Activated naive CD8-positive, alpha-beta T cell treated with anti-CD3 and anti-CD28 coated beads, Interleukin-2, amount 10 ng/mL, durations not matched to agents 7 days and 5 days (primary cell): ENCODE measurements at places on chromosomes 1 and 21. TPM values are rescaled to one million over a fixed set of nuclear protein-coding genes. Genes with fewer than 3 reads are reported as not detected.
A peak's percentile ranks its signal among the peaks of the same experiment; 100 is the strongest.

Gene SLC27A3
- 44.0 TPM for total RNA-seq

- H3K4me3 ChIP-seq = no peak overlapping the region
- no peaks in the 10 kb centered on the region for H3K4me1 ChIP-seq
- no peak overlapping the region for H3K27ac ChIP-seq
- no peaks in the 10 kb centered on the region for H3K27me3 ChIP-seq
Observed at GRCh38 chr1:186511761-186512637, 51.1 kb upstream of the PDC start.

GRCh38 chr1:246724731-246725095 lies 504 bp downstream of the SCCPDH start:
- peak; percentile 51 for DNase-seq
- H3K4me3 ChIP-seq = peak overlapping the region; percentile 92
- peaks cover 12% of the 10 kb centered on the region for H3K4me1 ChIP-seq
- H3K27me3 ChIP-seq = peaks cover 3% of the 10 kb centered on the region
- peaks cover 26% of the 10 kb centered on the region for H3K36me3 ChIP-seq

GRCh38 chr1:221708987-221709386 lies 32.9 kb downstream of the DUSP10 start:
- DNase-seq = no peak
- H3K4me1 ChIP-seq = peaks cover 60% of the 10 kb centered on the region
- no peak overlapping the region for H3K4me3 ChIP-seq
- H3K36me3 ChIP-seq = peaks cover 24% of the 10 kb centered on the region

GRCh38 chr1:24545662-24546061 lies 10.2 kb upstream of the NCMAP start:
- H3K36me3 ChIP-seq = no peaks in the 10 kb centered on the region
- H3K4me3 ChIP-seq = peak overlapping the region; percentile 7
- peaks cover 35% of the 10 kb centered on the region for H3K4me1 ChIP-seq
- H3K27ac ChIP-seq = no peak overlapping the region

- H3K4me3 ChIP-seq = no peak overlapping the region
- H3K27ac ChIP-seq = no peak overlapping the region
- no peaks in the 10 kb centered on the region for H3K4me1 ChIP-seq
- peaks cover 22% of the 10 kb centered on the region for H3K27me3 ChIP-seq
- no peaks in the 10 kb centered on the region for H3K36me3 ChIP-seq
Observed at GRCh38 chr1:13899856-13900255, 199.9 kb downstream of the PRDM2 start.

- peaks cover 44% of the 10 kb centered on the region for H3K36me3 ChIP-seq
- H3K4me3 ChIP-seq = no peak overlapping the region
- peaks cover 63% of the 10 kb centered on the region for H3K4me1 ChIP-seq
- no peaks in the 10 kb centered on the region for H3K27me3 ChIP-seq
- DNase-seq = no peak
- peak overlapping the region; percentile 61 for H3K27ac ChIP-seq
Observed at GRCh38 chr1:89698020-89698560, 65.2 kb downstream of the LRRC8C start.

DNA sequence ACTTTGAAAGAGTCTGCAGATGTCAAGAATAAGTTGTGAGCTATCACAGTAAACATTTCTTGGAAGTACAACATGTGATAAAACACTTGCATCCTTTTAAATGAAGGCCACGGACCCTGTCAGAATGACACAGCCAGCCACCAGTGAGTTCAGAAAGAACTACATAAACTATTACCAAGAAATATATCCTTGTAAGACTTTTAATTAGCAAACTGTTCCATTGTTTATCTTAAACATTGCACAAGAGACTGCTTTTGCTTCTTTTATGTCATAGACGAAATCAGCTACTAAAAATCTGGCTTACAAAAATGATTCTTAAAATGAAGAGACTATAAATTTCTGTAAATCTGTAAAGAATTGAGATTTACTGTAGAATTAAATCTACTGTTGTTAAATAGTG lies 17.9 kb downstream of the LRRC7 start:
- H3K4me3 ChIP-seq = no peak overlapping the region
- no peaks in the 10 kb centered on the region for H3K36me3 ChIP-seq
- no peaks in the 10 kb centered on the region for H3K27me3 ChIP-seq
- H3K4me1 ChIP-seq = no peaks in the 10 kb centered on the region
- DNase-seq = no peak
